Immature natural killer cell (primary cell): ENCODE measurements at places on chromosomes 5 and 9.

DNA sequence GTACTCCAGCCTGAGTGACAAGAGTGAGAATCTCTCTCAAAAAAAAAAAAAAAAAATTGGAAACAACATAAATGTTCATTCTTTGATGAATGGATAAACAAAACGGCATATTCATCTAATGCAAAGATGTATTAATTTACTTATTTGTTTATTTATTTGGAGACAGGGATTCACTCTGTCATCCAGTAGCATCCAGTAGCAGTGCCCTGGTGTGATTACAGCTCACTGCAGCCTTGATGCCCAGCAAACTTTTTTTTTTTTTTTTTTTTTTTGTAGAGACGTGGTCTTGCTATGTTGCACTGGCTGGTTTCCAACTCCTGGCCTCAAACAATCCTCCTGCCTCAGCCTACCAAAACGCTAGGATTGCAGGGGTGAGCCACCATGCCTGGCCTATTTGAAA, 24.4 kb downstream of the OR2V2 start:
- no peak overlapping the region for H3K27ac ChIP-seq
- H3K4me3 ChIP-seq, result no peak overlapping the region
- no peak for DNase-seq
- H3K36me3 ChIP-seq, result no peaks in the 10 kb centered on the region

GRCh38 chr9:122100756-122101155, 7.6 kb upstream of the TTLL11 start:
- DNase-seq, result no peak
- no peak overlapping the region for H3K4me3 ChIP-seq
- H3K36me3 ChIP-seq, result no peaks in the 10 kb centered on the region
- H3K27ac ChIP-seq, result no peak overlapping the region

DNA sequence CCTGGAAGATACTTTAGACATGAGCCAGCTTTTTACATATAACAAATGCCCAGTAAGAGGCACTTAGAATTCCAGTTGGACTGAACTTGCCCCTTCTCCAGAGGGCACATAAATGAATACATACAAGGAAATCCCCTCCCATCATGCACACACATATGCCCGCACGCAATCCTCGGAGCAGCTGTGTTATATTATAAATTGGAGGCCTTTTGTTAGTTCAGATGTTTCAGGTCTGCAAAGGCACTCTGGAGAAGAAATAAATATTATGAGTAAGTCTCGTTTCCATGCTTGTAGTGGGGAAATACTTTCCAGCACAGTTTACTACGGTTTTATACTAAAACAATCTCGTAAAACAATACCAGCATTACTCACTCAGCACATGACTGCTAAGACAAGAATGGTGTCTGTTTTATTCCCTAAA, 17.6 kb upstream of the MUSK start:
- no peak overlapping the region for H3K4me3 ChIP-seq
- H3K4me1 ChIP-seq, result no peaks in the 10 kb centered on the region
- no peaks in the 10 kb centered on the region for H3K36me3 ChIP-seq
- no peak for DNase-seq

DNA sequence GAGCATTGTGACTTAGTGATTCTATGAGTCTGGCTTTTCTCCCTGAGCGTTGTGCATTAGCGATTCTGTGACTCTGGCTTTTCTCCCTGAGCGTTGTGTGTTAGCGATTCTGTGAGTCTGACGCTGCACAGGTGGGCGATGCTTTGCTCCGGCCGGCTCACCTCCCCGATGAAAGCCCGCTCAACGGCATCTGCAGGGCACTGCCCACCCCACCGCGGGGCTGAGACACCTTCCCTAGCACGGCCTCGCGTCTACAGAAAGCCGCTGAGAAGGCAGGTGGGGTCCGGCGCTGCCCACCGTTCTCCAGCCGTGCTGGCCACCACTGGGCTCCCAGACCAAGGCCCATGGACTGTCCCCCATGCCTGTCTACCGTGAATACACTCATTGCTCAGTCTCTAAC, 12.8 kb upstream of the SLC9A3 start:
- no peak overlapping the region for H3K27ac ChIP-seq
- H3K36me3 ChIP-seq, result no peaks in the 10 kb centered on the region
- peaks cover 10% of the 10 kb centered on the region for H3K27me3 ChIP-seq
- no peak for DNase-seq
